Stimulated activated CD8-positive, alpha-beta memory T cell treated with anti-CD3 and anti-CD28 coated beads, Interleukin-4, amount 100 ng/mL, for 4 hours (primary cell): ENCODE measurements at places on chromosomes 7 and 10.

DNA sequence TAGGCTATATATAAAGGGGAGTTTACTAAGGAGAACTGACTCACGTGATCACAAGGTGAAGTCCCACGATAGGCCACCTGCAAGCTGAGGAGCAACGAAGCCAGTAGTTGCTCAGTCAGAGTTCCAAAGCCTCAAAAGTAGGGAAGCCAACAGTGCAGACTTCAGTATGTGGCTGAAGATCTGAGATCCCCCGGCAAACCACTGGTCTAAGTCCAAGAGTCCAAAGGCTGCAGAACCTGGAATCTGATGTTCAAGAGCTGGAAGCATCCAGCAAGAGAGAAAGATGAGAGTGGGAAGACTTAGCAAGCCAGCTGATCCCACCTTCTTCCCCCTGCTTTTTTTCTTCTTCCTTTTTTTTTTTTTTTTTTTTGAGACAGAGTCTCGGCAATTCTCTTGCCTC is 27.0 kb upstream of the GSDME start:
- DNase-seq: no peak

GRCh38 chr7:34320412-34320811 is 337.6 kb upstream of the NPSR1 start:
- no peak for DNase-seq

- no peak for DNase-seq
Observed at GRCh38 chr10:124251317-124252065, 158.1 kb upstream of the CHST15 start.

GRCh38 chr7:71021131-71021530 is 110.8 kb upstream of the GALNT17 start:
- DNase-seq: no peak

- no peak for DNase-seq
Observed at GRCh38 chr7:155178096-155178495, 108.0 kb downstream of the HTR5A start.

DNA sequence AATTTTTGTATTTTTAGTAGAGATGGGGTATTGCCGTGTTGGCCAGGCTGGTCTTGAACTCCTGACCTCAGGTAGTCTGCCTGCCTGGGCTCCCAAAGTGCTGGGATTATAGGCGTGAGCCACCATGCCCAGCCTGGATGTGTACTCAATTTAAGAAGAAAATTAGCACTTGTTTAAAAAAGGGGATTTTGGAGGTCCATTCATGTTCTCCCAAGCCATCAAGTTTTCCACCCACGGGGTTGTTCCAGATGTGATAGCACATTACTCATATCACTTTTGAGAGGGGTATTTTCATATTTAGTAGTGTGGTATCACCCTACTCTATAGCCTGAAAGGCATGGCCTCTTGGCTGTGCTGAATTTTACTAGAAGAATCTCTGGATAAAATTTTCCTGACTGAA is 10.5 kb upstream of the SLC26A3 start:
- no peak for DNase-seq

- no peak for DNase-seq
Observed at GRCh38 chr10:96743988-96744585, 23.8 kb upstream of the PIK3AP1 start.

DNA sequence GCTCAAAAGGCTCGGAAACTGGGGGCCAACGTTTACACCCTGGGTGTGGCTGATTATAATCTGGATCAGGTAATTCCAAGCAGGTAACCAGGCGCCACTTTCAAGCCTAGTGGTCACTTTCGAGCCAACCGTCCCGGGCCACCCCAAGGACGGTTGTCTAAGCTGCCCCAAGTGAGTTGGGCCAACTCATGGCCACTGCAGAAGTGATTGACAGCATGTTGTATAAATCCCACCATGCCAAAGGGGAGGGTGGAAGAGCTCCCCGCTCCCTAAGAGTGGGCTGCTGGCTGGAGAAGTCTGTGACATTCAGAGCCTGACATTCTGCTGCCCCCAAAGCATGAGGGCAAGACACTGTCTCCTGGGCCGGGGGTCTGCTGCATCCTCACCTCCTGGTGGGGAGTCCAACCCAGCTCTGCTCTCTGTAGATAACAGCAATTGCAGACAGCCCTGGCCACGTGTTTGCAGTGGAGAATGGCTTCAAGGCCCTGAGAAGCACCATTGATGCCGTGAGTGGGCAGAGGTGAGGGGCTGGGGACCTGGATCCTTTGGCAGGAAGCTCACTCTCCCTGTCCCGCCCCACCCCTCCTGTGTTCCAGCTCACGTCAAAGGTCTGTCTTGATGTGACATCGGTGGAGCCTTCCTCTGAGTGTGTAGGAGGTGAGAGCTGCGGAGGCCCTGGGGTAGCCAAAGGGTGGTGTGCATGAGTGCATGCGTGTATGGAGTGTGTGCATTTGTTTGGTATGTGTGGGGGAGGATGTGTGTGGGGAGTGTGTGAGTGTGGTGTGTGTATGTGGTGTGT is 10.8 kb downstream of the ANTXRL start:
- DNase-seq: no peak
